Right ventricle myocardium inferior (tissue), 1 donor: ENCODE measurements at places on chromosomes 11 and 22.

DNA sequence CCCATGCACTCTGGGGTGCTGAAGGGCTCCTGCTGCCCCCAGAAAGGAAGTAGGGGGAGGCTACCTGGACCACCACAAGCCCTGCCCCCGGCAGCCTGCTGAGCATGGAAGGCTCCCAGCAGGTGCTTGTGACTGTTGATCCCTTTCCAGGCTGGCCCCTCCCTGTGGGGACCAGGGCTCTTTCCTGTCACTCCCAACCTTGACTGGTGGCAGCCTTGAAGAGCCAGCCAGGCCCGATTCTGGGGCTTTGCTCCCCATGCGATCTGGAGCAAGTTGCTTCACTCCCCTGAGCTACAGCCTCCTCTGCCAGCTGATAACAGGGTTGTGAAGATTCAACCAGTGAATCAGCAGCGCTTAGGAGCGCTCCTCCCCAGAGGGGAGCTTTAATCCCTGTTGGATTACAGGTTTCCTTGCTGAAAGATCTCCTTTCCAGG lies 4.6 kb upstream of the CST6 start:
- no peak for DNase-seq

DNA sequence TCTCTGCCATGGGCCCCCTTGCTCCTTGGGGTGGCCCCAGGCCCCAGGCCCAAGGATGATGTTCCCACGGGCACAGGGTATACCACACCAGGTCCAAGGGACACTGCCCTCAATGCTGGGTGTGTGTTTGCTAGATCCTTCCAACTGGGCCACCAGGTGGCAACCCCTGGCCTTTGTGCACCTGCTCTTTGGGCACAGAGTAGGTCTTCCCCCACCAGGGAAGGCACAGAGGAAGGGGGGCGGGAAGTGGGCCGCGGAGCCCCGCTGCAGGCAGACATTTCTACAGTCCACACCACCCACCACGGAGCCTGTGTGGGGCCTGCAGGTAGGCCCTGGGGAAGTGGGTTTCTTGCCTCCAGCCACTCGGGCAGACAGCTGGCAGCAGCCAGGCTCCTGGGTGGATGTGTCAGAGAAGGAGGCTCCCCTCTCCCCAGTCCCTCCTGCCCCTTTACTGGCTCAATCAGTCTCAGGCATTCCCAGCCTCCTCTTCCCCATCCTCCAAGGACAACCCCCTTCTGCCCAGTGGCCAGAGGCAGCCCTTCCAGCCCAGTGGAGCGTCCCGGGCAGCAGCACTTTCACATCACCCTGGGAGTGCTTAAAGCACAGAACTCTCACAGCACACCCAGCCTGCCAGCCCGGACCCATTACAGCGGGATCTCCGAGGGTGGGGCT lies 21.6 kb downstream of the MAFF start:
- DNase-seq = no peak

- DNase-seq = no peak
These were observed 239.5 kb upstream of the CADM1 start for GRCh38 chr11:115743719-115744118.

GRCh38 chr11:69239641-69240040 lies 54.3 kb upstream of the MYEOV start:
- DNase-seq = no peak

GRCh38 chr11:95715777-95716241 lies 73.8 kb downstream of the FAM76B start:
- DNase-seq = no peak

- no peak for DNase-seq
These were observed 14.6 kb downstream of the DKK3 start for GRCh38 chr11:11993839-11994238.

DNA sequence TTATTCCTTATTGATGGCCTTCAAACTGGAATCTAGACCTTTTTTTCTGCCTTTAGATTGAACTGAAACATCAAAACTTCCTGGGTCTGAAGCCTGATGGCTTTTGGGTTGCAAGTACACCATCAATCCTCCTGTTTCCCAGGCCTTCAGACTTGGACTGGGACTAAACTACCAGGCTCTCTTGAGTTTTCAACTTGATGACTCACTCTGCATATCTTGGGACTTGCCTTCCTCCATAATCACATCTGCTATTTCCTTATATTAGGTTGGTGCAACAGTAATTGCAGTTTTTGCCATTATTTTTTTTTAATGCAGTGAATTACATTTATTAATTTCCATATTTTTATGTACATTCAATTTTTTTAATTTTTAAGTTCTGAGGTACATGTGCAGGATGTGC lies 7.0 kb downstream of the OR51B5 start:
- no peak for DNase-seq

DNA sequence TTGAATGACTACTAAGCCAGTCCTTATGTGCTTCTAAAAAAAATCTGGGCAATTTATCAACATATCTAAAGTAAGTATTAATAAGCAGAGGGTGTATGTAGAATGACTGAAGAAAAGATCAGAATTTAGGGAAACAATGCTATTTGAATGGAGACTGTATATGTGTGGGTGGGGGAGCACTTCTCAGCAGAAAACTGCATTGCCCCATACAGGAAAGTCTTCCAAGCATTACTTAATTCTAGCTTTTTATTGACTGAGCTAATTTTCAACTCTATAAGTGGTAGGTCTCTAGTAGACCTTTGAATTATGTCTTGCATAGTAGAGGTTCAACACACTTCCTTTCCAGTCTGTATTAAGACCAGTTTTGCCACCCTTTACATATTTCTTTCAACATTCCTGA lies 41.7 kb downstream of the CASP12 start:
- no peak for DNase-seq

- no peak for DNase-seq
These were observed 60.3 kb downstream of the ATXN10 start for GRCh38 chr22:45731798-45732495.

GRCh38 chr11:69232821-69233743 lies 60.9 kb upstream of the MYEOV start:
- no peak for DNase-seq

GRCh38 chr11:61134801-61135257 lies 26.4 kb downstream of the VPS37C start:
- peak; percentile 74 for DNase-seq

DNA sequence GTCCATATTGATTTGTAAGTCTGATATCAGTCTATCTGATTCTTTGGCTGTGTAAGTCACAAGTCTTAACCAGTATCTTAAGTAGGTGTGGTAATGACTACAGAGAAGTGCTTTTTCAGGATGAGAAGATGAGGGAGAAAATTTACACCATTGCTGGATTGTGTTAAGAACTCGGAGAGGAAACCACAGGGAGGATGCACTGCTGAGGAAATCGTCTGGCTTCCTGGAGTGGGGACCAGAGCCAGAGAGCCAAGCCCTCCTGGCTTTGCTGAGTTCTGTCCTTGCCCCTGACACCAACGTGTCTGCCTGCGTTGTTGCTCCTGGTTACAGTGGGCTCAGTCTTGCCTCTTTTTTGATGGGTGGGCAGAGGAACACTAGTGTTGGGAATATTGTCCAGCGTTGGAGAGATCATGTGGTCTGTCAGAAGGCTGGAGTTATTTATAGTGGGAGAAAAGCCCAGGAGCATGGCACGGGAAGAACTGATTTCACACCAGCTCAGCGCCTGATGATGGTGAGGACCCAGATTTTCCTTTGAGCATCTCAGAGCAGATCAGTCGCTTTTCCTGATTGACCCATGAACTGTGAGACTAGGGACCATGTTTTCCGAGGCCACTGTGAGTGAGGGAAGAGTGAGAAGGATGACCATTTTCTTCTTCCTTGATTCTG lies 29.6 kb downstream of the MARK2 start:
- no peak for DNase-seq

GRCh38 chr22:35264986-35265385 lies 7.7 kb downstream of the HMGXB4 start:
- DNase-seq = no peak

DNA sequence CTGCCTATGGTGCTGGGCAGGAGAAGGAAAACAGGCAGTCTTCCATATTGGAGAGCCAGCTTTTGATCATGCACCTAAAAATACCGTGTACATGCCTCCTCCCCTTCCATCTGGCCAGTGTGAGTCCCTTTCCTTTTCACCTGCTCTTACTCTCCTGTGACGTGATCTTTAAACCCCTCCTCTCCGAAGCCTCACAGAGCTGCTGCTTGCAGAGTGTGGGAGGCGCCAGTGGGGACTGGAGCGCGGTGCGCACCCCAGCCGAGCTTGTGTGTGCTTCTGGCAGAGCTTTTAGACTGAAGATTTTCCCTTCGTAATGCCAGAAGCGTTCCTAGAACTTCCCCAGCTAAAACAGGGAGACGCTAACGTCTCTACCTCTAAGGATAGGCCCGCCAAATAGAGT lies 29.8 kb downstream of the MUC6 start:
- DNase-seq = no peak

DNA sequence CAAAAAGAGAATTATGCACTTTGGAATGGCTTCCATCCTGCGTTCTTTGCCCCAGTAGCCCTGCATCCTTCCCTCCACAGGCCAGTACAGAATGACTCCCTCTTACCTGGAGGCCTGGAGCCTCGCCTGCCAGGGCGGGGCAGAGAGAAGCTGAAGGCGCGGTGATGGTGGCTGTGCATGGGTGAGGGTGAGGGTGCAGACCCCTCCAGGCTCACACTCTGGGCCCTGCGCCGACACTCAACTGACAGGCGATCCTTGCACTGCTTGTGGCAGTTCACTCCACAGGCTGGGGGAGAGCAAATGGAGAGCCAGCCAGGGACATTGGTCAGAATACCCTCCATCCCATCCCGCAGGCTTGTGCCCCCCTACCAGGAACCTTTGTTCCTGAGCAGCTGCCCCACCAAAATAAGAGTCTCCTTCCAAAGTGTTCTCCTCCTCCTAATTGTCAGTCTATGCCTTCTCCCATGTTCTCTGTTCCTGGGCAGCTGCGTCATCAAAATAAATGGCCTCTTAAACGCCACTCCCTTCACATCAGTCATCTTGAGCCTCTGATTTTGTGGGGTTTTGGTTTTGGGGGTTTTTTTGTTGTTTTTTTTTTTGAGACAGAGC lies 5.9 kb upstream of the NRXN2 start:
- DNase-seq = no peak

GRCh38 chr11:110984147-110984546 lies 261.4 kb upstream of the POU2AF2 start:
- no peak for DNase-seq

- DNase-seq = peak; percentile 72
These were observed 45.1 kb upstream of the LMO2 start for GRCh38 chr11:33936725-33937604.

DNA sequence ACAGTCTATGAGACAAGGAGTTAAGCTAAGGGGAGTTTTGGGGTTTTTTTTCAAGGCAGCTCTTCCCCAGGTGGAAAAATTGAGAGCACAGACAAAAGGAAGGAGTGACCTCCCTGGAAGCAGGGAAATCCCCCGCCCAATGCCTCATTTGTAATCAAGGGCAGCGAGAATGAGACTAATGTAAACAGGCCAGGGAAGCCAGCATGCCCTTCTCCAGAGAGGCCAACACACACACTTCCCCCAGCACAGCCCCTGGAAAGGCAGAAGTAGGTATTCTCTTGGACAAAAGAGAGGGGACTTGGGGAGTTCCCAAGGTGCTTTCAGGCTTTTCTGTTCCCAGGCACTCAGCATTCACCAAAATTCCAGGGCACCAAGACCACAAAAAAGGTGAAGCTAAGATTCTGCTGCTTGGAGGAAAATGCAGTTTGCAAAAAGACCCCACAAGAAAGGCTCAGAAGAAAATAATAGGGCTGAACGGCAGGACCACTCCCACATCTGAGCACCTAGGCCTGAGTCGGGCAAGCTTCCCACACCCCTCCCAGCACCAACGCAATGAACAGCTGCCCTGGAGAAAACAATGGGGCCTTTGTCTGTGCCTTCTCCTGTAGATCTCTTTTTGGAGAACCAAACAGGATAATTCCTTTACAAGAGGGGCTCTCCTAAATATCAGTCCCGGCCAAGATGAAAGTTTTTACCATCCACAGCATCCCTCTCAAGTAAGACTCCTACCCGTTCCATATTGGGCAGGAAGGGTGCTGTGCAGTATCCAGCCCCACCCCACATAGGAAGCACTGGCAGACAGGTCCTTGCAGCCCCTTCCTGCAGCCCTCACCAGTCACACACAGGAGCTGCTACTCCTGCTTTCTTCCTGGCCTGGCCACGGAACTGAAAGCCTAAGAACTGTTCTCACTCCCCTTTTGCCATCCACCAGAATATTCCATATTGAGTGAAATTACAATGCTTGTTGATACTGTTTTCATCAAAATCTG lies 70.7 kb upstream of the AKIP1 start:
- no peak for DNase-seq

DNA sequence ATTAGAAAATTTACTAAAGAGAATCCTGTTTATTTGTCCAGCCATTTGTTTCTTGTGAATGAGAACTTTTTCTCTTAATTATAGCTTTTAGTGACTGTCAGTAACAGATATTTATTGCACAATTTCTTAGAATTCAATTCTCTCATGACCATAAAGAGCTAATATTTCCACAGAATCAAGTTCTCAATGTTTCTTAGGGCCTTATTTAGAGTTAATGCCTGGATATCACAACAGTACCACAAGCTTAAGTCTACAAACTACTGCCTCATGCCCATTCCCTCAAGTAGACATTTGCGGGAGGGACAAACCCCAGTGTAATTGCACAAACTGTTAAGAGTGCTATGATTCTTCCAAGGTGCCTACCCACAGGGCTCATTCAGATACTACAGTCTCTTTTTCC lies 199.7 kb upstream of the POU2AF2 start:
- DNase-seq = no peak

- DNase-seq = no peak
These were observed 3.4 kb upstream of the APLP2 start for GRCh38 chr11:130066338-130066737.

GRCh38 chr11:59678118-59678812 lies 9.4 kb upstream of the PATL1 start:
- DNase-seq = no peak

DNA sequence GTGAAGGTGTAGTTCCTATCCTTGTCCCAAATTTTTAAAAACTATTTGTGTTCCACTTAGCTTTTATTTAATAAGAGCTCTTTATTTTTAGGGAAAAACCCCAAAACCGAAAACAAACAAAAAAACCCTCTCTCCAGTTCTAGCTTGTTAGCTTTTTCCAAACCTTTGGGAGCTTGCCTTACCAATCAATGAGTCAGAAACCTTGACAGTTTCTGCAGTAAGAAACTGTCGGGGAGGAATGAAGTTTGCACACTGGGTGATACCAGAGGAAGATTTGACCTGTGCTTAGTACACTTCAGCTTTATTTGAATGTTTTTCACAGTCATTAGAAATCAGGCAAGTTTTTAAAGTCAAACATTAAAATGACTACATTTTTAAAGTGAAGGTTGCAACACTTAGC lies 105.0 kb downstream of the FAT3 start:
- DNase-seq = no peak

GRCh38 chr11:8149726-8150125 lies 19.1 kb downstream of the RIC3 start:
- DNase-seq = no peak
